ENCODE measurements at places on chromosomes 1 and 21. TPM values are rescaled to one million over a fixed set of nuclear protein-coding genes. Genes with fewer than 3 reads are reported as not detected.

- peak; percentile 72 for DNase-seq
Measured at GRCh38 chr21:39984286-39984991, 117.2 kb downstream of the PCP4 start.

Gene ADAMTSL4
- 16.9 TPM for polyA plus RNA-seq

DNA sequence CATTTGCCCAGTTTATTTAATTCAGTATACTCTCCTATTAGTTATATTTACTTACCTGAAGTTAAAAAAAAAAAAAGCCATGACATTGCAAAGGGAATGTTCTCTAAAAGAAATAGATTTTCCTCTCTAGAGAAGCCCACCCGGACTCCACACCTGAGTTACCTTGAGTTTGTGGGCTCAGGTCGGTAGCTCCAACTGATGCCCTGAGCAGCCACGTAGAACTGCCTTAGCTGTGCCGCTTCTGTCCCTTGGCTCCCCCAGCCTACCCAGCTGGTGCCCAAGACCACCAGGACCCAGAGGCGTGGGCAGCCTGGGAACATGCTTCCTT is 250 bp downstream of the F5 start:
- DNase-seq, result no peak

DNA sequence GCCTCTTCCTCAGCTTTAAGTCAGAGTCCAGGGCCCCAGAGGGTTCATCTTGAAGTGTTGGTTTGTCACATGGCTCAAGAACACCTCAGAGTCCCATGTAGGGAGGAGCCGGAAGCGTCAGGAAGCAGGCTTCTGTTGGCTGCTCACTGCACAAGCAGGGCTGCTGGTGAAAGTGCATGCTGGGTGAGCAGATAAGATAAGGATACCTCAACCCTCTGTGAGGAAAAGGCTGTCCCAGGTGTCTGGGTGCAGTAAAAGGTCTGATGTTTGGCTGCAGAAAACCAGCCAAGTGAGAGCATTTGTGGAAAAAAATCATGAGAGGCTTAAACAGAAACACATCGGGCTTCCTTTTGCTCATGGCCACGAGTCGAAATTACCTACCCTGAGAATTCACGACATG is 6.2 kb upstream of the TEX35 start:
- no peak for DNase-seq

DNA sequence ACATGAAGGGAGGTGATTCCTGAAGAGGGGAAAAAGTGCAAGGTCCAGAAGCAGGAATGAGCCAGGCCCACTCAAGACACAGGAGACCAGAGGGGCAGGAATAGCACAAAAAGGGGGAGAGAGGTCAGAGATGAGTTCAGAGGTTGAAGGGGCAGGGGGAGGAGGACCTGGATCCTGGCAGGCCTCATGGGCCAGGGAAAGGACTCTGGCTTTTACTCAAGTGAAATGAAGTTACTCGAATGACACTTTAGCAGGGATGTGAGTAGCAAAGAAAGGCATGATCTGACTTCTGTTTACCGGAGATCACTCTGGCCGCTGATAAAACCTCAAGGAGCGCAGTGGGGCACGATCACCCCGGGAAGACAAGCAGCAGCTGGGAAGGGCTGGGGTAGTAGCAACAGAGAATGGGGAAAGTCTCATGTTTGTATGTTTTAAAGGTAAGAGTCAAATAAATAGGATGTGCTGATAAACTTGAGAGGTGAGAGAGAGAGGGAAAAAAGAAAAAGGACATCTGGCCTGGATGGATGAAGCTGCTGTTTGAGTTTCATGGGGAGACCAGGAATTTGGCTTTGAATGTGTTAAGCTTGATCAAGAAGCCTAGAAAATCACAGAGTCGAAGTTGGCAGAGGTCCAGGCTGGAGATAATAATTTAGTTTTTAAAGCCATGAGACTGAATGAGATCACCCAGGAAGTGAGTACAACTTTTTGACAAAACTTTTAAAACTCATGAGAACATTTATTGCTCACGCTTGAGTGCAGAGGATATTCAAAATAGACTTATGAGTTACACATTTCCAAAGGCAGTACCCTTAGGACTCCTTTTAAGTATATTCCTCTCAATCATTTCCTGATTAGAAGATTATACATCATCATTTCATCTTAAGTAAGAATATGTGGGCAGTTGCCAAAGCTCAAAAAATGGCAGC is 156.0 kb downstream of the RERE start:
- DNase-seq, result no peak

DNA sequence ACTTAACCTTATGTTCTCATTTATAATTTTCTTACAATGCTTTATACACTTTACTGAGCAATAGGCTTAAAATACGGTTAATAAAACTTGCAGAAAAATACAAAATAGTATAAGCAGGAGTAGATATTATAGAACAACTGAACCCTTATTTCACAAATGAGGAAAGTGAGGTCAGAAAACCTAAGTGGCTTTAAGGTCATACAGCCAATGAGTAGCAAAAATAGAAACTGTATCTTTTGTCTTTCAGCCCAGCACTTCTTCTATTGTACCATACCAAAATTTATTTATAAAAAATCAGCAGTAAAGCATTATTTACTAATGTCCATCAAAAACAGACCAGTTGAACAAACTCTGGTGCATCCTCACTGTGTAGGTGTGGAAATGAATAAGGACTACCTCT is 11.6 kb downstream of the FBXO42 start:
- DNase-seq, result no peak

Gene ALDH9A1
- 93.0 TPM for polyA plus RNA-seq

DNA sequence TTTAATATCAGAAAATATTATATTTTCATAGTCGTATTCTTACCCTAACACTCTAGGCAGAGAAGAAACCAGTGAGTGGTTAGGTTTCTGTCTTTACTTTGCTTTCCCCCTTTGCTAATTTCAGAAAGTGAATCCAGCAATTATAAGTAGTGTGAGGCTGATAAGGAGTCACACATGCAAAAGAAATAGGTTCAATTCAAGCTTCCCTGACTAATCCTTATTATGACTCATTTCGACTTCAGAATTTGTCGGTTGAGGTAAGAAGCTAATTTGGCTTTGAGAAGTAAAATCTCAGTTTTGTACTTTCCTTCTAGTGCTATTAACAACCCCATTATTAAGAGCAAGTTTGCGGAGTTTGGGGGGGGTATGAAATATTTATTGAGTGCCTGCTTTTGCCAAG is 22.4 kb downstream of the ESRRG start:
- DNase-seq, result no peak

DNA sequence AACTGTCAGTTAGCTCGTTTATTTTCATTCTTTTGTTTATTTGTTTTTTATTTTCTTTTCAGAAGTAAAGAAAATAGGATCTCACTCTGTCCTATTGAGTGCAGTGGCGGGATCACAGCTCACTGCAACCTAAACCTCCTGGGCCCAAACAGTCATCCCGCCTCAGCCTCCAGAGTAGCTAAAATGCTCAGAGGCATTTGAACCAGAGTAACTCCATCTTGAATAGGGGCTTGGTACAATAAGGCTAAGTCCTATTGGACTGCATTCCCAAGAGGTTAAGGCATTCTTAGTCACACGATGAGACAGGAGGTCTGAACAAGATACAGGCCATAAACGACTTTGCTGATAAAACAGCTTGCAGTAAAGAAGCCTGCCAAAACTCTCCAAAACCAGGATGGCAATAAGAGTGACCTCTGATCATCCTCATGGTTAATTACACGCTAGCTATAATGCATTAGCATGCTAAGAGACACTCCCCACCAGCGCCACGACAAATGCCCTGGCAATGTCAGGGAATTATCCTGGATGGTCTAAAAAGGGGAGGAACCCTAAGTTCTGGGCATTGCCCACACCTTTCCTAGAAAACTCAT is 13.1 kb upstream of the COP1 start:
- DNase-seq, result no peak

DNA sequence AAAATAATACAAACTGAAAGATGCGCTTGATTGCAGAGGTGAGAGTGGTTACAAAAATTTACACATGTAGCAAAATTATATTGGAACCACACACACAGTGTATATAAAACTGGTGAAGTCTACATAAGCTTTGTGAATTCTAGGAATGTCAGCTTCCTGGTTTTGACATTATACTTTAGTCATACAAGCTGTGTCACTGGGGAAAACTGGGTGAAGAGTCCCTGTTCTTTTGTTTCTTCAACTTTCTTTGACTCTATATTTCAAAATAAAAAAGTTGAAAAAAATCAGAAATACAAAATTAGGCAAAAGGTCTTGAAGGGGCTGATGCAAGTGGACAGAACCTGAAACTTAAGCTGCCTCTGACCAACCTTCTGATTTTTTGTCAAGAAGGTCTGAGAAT is 3.0 kb downstream of the C1QC start:
- no peak for DNase-seq

DNA sequence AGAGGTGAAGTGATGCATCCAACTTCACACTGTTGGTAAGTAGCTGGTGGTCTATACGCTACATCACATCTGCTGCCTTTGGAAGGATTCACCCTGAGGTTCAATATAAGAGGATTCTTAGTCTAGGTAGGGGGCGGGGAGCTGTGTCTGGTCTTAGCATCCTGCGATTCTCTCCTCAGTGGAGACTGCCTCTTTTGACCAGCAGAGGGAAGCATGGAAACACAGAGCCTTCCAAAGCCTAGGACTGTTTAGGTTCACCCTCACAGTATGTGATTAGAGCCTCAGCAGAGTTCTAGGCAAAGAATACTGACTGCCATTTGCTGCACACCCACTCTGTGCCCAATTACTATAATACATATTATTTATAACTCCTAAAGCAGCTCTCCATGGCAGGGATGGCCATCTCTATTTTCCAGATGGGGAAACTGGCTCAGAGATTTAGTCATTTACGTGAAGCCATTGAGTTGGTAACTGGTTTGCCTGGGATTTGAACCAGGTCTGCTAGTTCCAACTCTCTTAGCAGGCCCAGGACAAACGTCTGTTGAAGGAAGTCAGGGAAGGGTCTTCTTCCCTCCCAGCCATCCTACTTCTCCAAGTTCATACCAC is 28.9 kb upstream of the EFCAB14 start:
- no peak for DNase-seq

- DNase-seq, result no peak
Measured at GRCh38 chr1:25796811-25797458, 3.1 kb upstream of the SELENON start.

Gene AZIN2
- 7.1 TPM for polyA plus RNA-seq

Gene PTCH2
- 6.6 TPM for polyA plus RNA-seq

DNA sequence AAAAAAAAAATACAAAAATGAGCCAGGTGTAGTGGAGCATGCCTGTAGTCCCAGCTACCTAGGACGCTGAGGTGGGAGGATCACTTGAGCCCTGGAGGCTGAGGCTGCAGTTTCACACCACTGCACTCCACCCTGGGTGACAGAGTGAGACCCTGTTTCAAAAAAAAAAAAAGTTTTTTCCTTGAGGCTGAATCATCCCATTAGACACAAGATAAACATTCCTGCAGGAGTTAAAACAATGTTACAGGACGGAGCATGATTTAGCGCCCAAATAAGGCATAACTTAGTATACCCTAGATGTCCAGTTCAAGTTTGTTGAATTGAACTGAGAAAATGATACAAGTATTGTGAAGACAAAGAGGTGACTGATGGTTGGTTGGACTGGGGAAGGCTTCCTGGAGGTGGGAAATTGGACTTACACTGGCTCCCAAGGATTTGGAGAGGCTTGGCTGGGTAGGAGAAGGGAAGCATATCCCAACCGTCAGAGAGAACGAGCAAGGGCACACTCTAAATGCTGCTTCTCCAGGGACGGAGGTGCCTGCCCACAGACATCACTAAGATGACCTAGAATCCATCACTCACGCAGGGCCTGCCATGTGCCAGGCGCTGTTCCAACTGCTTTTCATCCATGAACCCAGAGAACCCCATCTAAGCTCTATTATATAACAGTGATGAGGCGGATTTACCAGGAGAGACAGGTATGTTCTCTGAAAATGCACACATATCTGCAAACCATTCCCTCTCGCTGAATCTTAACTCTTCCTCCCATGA is 610.6 kb downstream of the KIF26B start:
- no peak for DNase-seq

Gene ASAP3
- 34.8 TPM for polyA plus RNA-seq

GRCh38 chr1:91616712-91617111 is 116.1 kb downstream of the CDC7 start:
- DNase-seq, result no peak

- no peak for DNase-seq
Measured at GRCh38 chr1:59045636-59046035, 251.3 kb upstream of the FGGY start.

- DNase-seq, result no peak
Measured at GRCh38 chr1:7478142-7478790, 292.8 kb upstream of the VAMP3 start.

Gene SWT1
- polyA plus RNA-seq, result 8.5 TPM

GRCh38 chr1:68188644-68189340 is 43.5 kb downstream of the WLS start:
- DNase-seq, result no peak

DNA sequence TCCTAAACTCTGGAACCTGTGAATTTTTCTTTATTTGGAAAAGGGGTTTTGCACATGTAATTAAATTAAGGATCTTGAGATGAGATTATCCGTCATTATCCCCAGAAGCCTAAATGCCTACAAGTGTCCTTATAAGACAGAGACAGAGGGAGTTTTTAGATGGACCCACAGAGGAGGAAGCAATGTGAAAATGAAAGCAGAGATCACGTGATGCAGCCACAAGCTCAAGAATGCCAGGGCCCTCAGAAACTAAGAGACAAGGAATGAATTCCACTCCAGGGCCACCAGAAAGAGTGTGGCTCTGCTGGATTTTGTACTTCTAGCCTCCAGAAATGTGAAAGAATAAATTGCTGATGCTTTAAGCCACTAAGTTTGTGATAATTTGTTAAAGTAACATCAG is 183.6 kb upstream of the UBE2U start:
- DNase-seq, result no peak

DNA sequence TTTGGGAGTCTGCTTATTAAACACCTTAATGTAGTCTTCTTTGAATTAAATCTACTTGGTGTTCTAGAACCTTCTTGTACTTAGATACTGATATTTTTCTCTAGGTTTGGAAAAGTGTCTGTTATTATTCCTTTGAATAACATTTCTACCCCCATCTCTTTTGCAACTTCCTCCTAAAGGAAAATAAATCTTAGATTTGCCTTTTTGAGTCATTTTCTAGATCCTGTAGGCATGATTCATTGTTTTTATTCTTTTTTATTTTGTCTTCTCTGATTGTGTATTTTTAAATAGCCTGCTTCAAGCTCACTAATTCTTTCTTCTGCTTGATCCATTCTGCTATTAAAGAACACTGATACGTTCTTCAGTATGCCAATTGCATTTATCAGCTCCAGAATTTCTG is 155.9 kb upstream of the NEGR1 start:
- no peak for DNase-seq

DNA sequence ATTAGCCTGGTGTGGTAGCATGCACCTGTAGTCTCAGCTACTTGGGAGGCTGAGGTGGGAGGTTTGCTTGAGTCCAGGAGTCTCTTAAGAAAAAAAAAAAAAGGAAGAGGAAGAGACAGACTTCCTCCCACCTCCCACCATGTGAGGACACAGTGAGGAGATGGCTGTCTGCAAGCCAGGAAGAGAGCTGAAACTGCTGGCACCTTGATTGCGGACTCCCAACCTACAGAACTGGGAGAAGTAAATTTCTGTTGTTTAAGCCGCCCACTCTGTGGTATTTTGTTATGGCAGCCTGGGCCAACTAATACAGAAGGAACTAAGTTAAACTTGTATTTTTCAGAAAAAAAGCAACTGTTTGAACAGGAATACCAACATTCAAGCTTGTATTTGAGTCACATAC is 21.7 kb downstream of the DOP1B start:
- DNase-seq, result no peak

GRCh38 chr1:243917177-243917862 is 67.3 kb upstream of the AKT3 start:
- DNase-seq, result peak; percentile 26

Gene S100A1
- 21.9 TPM for polyA plus RNA-seq
